ENCODE measurements at places on chromosomes 3 and 15.

- no peak for DNase-seq
These were observed 19.0 kb upstream of the DLG1 start for GRCh38 chr3:197317250-197317963.

DNA sequence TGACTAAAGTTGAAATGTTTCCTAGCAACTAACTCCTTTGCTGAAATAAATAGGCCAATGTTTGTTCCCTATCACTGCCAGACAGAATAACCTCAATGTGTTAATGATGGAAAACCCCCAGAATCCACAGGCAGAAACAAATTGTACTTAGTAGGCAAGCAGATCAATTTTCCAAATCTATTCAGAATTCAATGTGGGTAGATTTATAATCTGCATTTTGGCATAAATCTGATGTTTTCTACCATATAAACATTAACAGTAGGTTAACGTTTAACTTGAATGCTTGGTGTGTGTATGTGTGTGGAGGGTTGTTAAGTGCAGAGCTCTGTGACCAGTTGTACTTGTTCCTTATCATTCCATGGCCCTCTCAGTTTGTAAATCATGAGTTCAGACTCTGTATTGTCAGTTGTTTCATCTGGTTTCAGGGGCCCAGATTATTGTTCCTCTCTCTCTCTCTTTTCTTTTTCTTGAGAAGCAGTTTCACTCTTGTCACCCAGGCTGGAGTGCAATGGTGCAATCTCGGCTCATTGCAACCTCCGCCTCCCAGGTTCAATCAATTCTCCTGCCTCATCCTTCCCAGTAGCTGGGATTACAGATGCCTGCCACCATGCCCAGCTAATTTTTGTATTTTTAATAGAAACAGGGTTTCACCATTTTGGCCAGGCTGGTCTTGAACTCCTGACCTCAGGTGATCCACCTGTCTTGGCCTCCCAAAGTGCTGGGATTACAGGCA is 32.8 kb downstream of the PLSCR1 start:
- DNase-seq = no peak

DNA sequence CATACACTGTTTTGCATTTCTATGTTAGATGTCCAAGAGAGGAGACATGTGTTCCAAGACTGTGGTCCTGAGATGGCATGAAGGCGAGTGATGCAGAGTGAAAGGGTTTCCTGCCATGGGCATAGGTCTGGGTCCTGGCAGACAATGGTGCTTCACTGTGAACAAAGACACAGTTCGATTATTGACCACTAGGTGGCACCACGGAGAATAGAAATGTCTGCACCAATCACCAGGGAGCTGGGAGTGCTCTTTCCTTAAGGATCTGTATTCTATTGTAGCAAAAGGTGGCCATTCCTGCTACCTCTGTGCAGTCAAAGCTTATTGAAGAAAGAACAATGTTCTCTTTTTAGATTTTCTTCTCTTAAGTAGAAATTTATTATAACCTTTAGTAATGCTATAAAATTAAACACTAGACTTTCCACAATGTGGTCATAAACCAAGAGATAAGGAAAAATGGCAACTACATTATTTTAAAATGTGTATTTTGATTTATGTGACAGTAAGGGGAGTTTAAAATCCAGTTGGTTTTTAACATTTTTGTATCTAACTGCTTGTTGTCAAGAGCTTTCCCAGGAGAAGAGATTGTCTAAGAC is 88.7 kb downstream of the GABRG3 start:
- DNase-seq = peak; percentile 80

GRCh38 chr3:64773137-64773536 is 85.3 kb upstream of the ADAMTS9 start:
- no peak for DNase-seq

GRCh38 chr3:66095295-66096001 is 56.7 kb upstream of the MAGI1 start:
- DNase-seq = no peak

DNA sequence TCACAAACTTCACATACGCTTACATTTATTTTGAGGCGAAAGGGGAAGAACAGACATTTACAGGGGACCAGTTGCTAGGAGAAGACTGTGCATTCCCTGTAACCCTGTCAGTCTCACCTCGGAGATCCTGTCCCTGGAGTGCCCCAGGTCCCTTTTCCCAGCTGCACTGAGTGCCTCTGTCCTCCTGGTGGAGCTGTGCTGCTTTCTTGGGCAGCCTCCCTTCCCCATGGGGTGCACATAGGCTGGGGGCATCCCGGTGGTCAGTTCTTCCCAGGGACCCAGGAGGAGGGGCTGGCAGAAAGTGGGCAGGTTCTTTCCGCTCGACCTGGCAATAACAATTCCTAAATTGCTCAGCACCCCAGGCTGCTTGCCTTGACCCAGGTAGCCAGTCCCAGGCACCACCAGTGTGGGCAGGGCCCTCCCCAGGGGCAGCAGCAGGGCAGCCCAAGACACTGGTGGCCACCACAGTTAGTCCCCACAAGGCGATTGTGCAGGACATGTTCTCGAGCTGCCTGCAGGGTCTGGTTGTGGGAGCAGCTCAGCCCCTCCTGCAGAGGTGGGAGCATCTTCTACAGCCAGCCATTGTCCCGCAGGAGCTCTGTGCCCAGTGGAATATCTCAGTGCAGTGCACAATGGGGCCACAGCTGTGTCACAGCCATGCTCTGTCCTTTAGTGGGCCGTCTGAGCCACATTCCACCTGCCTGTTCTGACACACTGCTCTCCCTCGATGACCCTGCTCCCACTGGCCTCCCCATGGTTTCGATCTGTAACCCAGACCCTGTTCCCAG is 36.3 kb downstream of the APBA2 start:
- DNase-seq = no peak

DNA sequence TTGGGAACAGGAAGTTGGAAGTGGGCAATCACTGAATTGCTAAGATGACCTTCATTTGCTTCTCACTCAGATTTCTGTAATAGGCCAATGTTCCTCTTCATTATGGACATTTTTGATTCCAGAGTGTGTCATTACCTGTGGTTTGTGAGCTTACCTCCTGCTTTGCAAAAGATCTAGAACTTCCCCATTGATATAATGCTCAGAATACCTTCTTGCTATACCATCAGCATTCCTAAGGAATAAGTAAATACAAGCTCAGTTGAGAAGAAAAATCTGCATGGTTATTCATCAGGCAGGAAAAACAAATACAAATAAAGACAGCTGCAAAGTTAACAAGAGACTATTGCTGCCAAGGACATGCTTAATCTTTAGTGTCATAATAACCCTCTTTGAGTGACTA is 5.6 kb upstream of the RPL14 start:
- DNase-seq = no peak

- no peak for DNase-seq
These were observed 437.4 kb downstream of the NR2F2 start for GRCh38 chr15:96767703-96768434.

GRCh38 chr3:190382082-190382481 is 5.9 kb upstream of the CLDN16 start:
- no peak for DNase-seq

DNA sequence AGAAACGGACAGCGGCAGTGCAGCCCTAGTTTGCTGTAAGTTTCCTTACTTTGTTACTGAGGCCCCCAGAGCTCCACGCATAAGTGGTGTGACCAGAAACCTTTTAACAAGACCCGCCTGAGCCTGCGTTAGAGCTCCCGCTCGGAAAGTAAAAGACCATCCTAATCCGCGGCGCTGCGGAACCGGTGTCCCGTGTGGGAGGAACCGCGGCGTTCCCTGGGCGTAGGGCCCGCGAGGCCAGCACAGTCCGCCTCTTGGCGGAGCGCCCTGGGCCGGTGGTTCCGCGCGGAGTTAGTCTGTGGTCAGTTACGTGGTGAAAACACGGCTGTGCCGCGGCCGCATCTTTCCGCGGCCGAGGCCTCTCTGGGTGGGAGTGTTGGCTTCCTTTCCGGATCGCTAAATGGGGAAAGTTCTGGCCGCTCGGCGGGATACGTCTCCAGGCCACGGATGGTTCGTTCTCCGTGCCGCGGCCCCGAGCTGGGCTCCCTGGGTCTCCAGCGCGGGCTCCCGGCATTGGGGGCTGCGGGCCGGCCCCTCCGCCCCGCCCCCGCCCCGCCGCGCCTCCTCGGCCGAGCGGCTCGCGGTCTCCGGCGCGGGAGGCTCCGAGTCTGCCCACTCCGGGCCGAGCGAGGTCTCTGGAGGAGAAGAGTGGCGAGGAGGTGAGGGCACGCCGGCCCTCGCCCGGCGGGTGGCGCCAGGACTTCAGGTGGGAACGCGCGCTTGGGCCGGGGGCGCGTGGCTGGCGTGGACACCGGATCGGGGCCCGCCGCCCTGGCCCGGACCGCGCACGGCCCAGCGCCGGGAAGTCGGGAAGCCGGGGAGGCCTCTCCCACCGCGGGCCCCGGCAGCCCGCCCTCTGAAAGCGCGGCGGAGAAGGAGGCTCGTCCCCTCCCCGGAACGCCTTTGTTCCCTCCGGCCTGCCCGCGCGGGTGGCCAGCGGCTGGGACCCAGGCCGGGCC is 754 bp downstream of the B3GNT5 start:
- DNase-seq = peak; percentile 54

- no peak for DNase-seq
These were observed 64.5 kb downstream of the ADAMTS17 start for GRCh38 chr15:100277087-100277855.

GRCh38 chr3:123861081-123861836 is 22.9 kb downstream of the MYLK start:
- DNase-seq = no peak

DNA sequence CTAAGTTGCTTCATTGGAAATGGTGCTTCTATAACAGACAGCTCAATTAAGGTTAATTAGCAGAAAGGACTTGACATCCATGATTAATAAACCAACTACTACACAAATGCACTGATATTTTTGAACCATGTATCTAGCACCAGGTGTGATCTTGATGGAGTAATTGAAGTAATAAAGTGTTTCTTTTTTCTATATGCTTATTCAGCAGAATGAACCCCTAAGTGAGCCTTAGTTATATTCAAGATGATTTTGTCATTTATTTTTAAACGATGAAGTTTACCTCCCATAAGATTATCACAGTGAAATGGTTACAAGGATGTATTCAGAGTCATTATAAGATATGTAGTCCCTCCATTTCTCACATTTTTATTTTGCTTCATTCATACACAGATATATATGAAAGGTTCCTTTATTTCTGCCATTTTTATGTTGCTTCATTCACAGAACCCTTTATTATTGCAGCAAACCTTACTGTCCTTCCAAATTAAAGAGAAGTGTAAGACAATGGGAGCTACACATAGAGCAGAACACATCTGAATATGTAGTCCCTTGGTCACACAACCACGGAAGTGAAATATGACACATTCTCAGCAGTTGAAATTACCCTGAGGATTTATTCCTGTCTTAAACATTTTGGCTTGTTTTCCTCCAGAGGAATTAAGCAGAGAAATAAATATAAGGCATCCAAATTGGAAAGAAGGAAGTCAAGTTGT is 295.0 kb downstream of the RAP2B start:
- no peak for DNase-seq

DNA sequence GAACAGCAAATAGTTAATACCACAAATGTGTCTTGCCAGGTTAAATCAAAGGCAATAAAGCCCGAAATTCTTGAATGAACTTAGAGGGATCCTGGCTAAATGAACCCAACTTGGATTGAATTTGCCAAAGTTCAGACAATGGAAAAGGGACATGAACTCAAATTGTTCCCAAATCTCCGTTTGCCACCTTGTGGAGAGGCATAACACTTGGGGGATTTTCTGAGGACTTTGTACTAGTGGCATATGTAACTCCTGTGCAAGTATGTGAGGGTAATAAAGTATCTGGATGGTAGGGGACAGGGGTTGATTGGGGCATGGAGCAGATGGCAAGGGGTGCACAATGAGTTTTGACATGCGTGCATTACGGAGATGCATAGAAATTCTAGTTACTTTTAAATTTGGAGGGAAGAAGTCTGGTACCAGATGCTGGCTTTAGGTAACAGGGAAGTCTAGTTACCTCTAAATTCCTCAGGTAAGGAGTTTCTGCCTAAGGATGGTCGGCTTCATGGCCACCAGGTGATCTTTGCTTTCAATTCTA is 1.2 kb upstream of the TCAIM start:
- no peak for DNase-seq

GRCh38 chr15:98860281-98861041 is 147.1 kb downstream of the PGPEP1L start:
- no peak for DNase-seq

DNA sequence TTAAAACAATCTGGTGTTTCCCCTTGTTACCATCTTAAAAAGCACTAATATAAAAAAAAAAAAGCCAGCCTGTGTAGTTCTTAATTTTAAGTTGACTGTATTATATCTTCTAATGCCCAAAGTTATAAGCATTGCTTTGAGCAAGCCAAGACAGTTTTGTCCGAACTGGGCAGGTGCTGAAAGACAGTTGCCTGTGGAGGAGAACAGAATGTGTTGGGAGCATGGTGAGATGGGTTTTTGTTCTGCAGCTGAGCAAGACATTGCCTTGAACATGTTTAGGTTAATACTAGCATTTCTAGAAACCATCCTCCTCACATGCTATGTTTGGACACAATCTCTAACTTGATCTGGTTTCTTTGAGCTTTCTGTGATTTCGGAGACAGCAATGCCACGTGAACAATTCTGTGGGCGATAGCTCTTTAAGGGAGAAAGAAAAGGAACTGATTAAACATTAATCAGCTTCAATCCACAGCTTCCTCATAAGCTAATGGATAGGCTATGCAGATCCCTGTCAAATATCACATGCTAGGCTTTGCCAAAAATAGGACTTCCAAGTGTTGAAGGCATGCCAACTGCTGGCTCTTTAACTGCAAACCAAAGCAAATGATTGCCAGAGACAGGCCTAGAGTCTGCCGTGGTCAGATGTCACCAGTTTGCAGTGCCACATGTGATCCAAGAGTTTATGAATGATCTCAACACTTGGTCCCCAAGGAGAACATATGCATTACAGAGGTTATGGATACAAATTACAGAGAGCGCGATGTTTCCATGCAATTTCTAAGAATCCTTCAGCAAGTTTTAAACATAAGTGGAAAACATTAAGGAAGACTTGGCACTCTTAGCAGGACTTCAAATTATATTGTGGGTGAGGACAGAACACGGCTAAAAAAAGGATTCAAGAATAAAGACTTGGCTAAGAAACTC is 428.1 kb downstream of the ROBO2 start:
- no peak for DNase-seq

DNA sequence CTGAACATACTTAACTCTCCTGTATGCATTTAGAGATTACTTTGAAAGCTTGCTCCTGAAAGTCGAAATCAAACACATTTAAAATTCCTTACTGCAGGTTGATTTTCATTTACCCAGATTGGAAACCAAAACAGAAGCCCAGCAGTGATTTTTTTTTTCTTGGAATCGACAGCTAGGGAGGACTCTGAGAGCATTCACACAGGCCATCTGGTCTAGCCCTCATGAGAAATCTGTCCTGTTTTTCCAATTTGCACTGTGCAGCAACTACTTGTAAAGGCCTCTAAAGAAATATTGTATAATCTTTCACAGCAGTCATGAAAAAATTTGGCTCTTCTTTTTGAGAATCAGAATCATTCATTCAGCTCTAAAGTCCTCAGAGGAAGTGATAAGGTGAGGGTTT is 179.2 kb downstream of the KCNAB1 start:
- no peak for DNase-seq

- no peak for DNase-seq
These were observed 77.4 kb downstream of the LSAMP start for GRCh38 chr3:116367761-116368395.

- DNase-seq = no peak
These were observed 21.5 kb downstream of the ULK4 start for GRCh38 chr3:41940393-41940792.
